ENCODE measurements at places on chromosomes 6 and 20.

DNA sequence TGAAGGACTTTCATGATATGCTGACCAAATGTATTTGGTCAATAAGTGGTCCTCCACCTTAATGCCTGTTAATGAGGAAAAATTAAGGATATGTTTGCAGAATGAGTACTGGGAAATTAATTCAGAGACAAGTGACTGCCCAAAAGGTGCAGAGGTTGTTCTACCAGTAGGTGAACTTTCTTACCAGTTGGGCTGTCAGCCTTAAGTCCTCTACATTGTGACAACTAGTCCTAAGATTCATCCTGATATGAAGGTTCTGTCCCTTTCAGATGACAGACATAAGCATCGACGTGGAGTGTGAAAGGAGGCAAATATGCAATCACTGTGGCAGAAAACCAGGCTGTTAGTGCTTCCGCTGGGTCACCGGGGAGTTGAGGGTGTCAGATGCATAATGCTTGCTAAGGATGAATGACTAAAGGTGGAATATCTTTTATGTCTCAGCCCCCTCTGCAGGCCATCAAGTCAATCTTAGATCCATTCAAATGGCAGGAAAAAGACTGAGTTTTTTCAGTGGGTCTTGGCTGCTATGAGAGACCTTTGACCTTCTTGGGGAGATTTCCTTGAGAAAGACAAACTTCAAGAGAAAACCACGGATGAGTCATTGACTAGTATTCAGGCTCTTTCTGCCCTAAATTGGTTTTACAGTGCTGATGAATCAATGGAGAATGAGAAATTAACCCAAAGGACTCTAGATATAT is 226.0 kb downstream of the TPBG start:
- H3K4me1 ChIP-seq, result no peaks in the 10 kb centered on the region
- no peaks in the 10 kb centered on the region for H3K27me3 ChIP-seq
- H3K36me3 ChIP-seq, result no peaks in the 10 kb centered on the region
- H3K27ac ChIP-seq, result no peak overlapping the region
- H3K4me3 ChIP-seq, result no peak overlapping the region

GRCh38 chr6:78867020-78867369 is 356 bp upstream of the IRAK1BP1 start:
- peak overlapping the region; percentile 79 for H3K27ac ChIP-seq
- no peaks in the 10 kb centered on the region for H3K36me3 ChIP-seq
- H3K4me3 ChIP-seq, result peak overlapping the region; percentile 84
- no peaks in the 10 kb centered on the region for H3K27me3 ChIP-seq
- DNase-seq, result no peak
- H3K4me1 ChIP-seq, result peaks cover 20% of the 10 kb centered on the region

GRCh38 chr6:3052481-3053230 is 15.6 kb upstream of the RIPK1 start:
- H3K4me1 ChIP-seq, result peaks cover 22% of the 10 kb centered on the region
- no peak overlapping the region for H3K27ac ChIP-seq
- H3K36me3 ChIP-seq, result no peaks in the 10 kb centered on the region

DNA sequence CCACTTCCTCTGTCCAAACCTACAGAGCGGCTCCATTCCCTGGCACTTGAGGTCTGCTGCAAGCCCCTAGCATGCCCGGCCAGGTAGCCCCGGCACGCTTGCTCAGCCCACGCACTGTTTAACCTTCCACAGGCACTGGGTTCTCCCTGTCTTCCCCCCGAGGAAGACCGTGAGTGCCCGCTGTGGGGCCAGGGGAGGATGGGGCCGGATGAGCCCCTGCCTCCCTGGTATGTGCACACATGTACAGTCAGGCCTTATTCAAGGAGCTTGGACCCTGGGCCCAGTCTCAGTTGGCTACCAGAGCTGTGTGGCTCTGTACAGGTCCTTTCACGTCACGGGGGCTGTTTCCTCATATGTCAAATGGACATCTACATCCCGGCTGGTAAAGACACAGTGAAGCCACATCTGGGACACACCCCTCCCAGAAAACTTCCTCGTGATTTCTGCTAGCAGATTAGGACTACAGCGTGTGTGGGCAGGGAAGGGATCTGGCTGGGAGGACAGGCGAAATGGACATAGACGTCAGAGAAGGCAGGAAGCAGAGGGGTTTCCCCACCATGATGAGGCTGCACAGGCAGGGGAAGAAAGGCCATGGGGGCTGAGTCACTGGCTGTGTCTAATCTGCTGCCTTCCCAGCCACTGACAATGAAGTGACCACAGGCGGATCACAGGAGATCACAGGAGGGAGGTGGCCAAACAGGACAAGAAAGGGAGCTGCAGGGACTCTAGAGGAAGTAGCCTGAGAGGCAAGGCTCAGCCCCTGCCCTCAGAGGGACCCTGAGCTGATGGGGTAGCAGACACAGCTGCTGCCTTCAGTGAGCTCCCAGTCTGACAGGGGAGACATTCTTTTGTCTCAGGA is 62.9 kb downstream of the MRPL14 start:
- H3K27ac ChIP-seq, result no peak overlapping the region
- H3K27me3 ChIP-seq, result no peaks in the 10 kb centered on the region
- peaks cover 26% of the 10 kb centered on the region for H3K4me1 ChIP-seq
- H3K36me3 ChIP-seq, result no peaks in the 10 kb centered on the region
- H3K4me3 ChIP-seq, result no peak overlapping the region

DNA sequence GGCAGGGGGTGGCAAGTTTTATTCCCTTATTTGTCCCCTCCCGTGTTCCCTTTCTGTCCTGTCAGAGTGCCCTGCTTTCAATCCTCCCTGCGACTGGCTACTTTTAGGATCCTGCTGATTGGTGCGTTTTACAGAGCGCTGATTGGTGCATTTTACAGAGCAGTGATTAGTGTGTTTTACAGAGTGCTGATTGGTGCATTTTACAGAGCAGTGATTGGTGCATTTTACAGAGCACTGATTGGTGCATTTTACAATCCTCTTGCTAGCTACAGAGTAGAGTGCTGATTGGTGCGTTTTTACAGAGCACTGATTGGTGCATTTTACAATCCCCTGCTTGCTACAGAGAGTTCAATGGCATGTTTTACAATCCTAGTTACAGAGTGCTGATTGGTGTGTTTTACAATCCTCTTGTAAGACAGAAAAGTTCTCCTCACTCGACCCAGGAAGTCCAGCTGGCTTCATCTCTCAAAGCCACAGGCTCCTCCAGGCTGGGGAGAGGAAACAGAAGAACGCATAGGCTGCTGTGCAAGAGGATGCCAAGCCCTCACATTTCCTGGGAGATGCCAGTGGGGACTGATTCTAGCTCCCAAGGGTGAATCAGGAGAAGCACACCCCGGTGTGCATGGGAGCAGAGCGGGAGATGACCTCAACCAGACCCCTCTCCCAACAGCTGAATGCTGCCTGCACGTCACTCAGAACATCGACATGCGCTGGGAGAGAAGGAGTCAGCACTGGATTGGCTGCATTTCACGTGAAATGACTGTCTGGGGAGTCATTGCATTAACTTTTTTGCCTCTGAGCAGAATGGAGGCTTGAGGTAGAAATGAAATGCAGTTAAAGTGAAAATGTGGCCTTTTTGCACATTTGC is 48.3 kb upstream of the SLC22A23 start:
- no peaks in the 10 kb centered on the region for H3K36me3 ChIP-seq
- H3K27me3 ChIP-seq, result no peaks in the 10 kb centered on the region
- no peak for DNase-seq

Data from esophagus squamous epithelium (tissue), 5 donors.